ENCODE measurements at places on chromosomes 11 and 22.

- peak; percentile 86 for DNase-seq
Measured at GRCh38 chr11:65498042-65498726, 661 bp upstream of the MALAT1 start.

GRCh38 chr11:121268581-121268980 lies 24.0 kb upstream of the SC5D start:
- no peak for DNase-seq

DNA sequence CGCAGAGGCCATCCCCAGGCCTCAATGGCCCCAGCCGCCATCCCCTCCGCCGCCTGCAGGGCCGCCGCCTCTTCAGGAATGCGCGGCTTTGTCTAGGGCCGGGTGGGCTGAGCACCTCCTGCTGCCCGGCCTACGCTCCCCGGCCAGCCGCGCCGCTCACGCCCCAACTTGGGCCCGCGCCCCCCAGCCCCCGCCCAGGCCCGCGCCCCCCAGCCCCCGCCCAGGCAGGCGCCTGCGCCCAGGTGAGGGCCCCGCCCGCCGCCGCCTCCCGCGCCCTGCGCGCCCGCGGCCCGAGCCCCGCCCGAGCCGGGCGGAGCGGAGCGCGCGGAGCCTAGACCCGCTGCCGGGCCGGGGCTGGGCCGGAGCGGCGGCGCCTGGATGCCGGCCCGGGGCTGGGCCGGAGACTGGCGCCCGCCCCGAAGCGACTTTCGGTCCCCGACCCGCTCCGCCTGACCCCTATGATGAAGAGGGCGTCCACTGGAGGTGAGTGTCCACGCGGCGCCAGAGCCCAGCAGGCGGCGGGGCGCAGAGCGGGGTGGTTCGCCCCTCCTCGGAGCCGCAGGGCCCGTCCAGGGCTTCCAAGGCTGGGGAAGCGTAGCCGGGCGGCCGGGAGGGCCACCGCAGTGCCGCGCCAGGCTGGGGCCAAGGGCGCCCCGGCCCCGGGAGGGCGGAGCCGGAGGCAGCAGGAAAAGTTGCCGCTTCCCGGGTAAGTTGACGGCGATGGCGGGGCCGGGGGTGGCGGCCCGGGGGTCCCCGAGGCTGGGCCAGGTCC lies 34.3 kb upstream of the PRODH start:
- peak; percentile 39 for DNase-seq

DNA sequence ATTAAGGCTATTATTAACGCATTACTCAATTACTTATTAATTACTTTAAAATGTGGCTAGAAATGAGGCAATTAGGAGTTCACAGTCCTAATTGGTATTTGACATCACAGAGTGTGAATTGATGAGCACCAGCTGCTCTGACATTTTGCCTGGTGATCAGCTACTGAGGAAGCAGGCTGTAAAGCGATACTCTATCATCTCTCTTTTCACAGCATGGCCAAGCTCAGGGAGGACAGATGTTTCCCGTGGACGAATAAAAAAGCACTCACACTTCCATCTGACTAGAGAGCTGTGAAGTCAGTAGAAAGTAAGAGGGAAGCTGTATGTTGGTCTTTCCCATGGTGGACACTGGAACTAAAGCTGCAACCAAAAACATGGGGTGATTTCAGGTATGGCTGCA lies 29.1 kb upstream of the SYT9 start:
- DNase-seq, result peak; percentile 0

DNA sequence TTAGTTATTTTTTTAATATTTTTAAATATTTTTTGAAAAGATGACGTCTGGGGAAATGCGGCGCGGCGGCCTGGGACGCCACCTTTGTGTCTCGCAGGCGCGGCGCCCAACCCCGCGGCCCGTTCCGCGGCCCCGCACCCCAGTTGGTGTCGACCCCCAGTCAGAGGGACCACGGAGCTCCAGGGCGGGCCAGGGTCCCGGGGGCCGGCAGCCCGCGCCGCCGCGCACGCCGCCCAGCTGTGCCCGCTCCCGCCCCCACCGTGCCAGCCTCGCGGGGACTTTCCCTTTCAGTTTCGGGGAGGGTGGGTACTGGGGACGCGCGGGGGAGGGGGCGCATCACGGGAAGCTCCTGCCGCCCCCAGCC lies 1.6 kb downstream of the CCND1 start:
- no peak for DNase-seq

GRCh38 chr22:20235389-20235991 lies 32.6 kb downstream of the RTN4R start:
- DNase-seq, result no peak

GRCh38 chr11:87352759-87353707 lies 315.3 kb downstream of the TMEM135 start:
- DNase-seq, result peak; percentile 84

- no peak for DNase-seq
Measured at GRCh38 chr11:9341638-9342178, 27.3 kb upstream of the TMEM41B start.

GRCh38 chr11:57323167-57323854 lies 1.4 kb downstream of the TNKS1BP1 start:
- DNase-seq, result peak; percentile 45

- no peak for DNase-seq
Measured at GRCh38 chr22:47437110-47437509, 674.7 kb downstream of the TBC1D22A start.

- no peak for DNase-seq
Measured at GRCh38 chr22:44839721-44840120, 87.3 kb downstream of the ARHGAP8 start.

DNA sequence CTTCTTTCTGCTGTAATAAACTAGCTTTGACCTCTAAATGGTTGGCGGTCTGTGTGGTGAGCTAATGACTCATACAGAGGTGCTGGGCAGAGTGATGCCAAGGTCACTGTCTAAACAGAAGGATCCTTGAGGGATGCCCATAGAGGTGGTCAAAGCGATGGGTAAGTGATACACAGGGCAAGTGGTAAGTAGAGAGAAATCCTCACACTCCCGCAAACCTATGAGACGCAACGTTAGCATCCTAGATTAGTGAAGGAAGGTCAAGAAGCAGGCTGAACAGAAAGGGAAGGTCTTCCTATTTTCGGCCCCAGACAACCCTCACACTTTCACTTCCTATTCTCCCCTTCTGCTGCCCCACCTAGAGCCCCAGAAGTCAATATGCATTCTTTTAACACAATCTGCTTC lies 65.6 kb upstream of the SESN3 start:
- DNase-seq, result no peak

DNA sequence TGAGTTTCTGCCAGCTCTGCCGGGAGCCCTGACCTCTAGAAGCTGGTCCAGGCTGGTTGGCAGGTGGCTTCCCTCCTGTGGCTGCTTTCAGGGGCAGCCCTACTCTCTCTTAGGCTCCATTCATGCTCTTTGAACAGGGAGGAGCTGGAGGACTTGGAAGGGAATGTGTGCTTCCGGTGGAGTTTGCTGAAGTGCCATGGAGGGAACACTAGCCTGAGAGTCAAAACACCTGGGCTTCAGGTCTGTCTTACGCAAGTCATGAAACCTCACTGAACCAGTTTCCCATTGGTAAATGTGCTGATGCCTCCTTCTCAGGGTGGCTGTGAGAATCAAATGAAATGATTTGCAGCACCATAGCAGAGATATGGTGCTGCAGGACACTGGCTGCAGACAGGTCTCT lies 224.5 kb downstream of the KIRREL3 start:
- peak; percentile 14 for DNase-seq

- DNase-seq, result no peak
Measured at GRCh38 chr11:3191586-3192324, 26.6 kb upstream of the OSBPL5 start.

GRCh38 chr11:122108192-122108799 lies 7.7 kb downstream of the BLID start:
- peak; percentile 77 for DNase-seq

DNA sequence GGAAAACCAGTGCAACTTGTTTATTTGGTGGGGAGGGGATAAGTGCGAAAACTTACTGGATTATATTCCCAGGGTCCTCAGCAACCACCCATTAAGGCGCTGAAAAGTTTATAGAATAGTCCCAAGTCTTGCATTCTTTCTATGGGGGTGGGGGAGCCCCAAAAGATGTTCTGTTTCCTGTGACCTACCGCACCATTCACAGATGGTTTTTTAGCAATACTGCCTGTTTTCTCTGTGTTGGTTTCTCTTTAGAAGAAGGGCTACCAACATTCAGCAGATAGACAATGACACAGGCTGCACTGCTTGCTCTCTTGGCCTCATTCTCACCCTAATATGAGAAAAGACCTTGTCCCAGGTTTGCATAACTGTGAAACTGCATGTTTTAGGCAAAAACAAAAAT lies 86.5 kb downstream of the FAM76B start:
- no peak for DNase-seq

DNA sequence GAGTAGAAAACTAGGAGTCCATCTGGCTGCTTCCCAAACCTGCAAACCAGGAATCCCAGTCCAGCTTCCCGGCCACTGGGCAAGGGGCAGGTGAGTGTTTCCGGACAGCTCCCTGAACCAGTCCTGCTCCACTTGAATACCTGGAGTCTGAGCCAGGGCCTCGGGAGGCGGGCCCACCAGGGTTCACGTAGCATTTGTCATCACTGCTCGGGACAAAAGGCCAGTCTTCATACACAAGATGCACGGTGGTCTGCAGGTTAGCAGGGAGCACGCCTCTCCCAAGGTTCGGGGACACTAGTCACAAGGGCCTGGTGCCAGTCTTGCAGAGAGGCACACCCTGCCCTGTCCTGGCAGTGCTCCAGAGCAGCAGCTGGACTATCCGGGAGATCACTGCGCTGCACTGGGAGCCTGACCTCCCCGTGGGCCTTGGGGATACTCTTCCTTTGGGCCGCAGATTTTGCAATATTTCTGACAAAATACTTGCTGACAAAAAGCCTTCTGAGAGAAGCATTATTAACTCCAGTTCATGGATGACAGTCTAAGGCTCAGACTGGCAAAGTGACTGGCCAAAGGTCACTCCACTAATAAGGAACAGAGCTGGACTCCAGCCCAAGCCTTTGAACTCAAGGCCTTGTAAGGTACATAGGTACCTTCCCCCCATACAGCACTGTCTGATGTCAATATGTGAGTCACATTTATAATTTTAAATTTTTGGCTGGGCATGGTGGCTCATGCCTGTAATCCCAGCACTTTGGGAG lies 25.1 kb downstream of the CD6 start:
- no peak for DNase-seq

DNA sequence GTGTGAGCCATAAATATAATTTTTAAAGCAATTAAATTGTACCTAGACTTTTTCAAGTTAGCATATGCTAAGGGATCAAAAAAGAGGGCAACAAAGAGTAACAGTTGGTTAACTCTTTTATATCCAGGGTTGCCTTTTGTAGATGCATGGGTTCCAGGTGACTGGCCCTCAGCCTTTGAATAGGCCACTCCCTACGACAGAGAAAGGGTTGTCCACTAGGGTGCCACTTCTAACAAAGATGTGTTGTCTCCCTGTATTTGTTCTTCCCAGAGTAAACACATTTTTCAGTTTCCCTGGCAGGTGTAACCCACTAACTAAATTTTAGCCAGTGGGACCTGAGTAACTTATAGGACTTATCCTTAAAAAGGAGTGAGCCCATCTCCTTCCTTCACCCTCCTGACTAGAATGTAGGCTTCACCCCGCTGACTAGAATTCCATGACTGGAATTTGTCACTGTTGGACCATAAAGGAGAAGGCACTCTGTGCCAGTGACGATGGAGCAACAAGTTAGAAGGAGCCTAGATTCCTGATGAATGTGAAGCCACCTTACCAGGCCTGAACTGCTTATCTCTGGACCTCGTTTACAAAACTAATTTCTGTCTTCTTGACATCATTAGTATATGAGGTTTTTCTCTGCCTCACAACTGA lies 16.6 kb downstream of the TUG1 start:
- DNase-seq, result no peak

GRCh38 chr11:85787809-85788760 lies 22.9 kb downstream of the SYTL2 start:
- DNase-seq, result no peak

DNA sequence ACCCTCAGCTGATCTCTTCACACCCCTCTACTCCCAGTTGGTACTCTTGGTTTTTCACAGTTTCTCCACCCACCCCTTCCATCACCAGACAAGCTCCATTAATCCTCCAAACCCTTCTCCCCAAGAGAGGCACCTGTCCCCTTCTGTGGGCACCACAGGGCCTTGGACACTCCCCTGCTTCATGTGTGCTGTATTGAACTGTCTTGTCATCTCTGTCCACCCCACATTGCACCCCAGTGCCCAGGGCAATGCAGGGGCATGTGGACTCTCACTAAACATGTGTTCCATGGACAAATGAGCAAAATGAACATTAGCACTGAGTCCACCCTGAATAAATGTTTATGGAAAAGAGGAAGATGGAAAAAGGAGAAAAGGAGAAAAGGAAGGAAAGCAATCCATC lies 181.4 kb downstream of the BCR start:
- no peak for DNase-seq

GRCh38 chr11:62501432-62501891 lies 45.1 kb downstream of the AHNAK start:
- peak; percentile 65 for DNase-seq

DNA sequence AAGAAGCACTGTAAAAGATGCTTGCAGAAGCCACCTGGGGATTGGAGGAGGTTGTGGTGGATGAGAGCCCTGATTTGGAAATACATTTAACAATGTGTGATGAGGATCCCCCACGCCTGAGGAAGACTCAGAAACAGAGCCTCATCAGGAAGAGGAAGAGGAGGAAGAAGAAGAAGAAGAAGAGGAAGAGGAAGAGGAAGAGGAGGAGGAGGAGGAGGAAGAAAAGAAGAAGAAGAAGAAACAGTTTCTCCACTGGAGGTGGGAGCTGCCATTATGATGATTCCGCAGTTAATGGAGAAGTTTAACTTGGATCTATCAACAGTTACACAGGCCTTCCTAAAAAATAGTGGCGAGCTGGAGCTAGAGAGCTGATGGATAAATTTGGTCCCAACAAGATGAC lies 50.1 kb downstream of the CECR2 start:
- no peak for DNase-seq
